ENCODE measurements at places on chromosomes 11 and 22.
A peak's percentile ranks its signal among the peaks of the same experiment; 100 is the strongest.

DNA sequence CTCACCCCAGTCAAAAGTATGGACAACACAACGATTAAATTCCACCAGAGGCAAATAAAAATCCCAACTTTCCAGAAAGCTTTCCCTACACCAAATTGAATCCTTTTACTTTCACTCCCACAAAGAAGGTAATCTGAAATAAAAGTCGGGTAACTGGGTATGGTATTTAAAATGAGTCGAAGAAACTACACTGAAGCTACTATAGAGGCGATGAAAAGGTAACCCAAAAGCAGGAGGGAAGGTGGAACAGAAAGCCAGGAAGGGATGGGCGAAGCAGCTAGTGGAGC lies 1.1 kb downstream of the PICALM start:
- no peaks in the 10 kb centered on the region for H3K36me3 ChIP-seq
- H3K27me3 ChIP-seq = no peaks in the 10 kb centered on the region
- no peaks in the 10 kb centered on the region for H3K4me1 ChIP-seq
- DNase-seq = no peak

DNA sequence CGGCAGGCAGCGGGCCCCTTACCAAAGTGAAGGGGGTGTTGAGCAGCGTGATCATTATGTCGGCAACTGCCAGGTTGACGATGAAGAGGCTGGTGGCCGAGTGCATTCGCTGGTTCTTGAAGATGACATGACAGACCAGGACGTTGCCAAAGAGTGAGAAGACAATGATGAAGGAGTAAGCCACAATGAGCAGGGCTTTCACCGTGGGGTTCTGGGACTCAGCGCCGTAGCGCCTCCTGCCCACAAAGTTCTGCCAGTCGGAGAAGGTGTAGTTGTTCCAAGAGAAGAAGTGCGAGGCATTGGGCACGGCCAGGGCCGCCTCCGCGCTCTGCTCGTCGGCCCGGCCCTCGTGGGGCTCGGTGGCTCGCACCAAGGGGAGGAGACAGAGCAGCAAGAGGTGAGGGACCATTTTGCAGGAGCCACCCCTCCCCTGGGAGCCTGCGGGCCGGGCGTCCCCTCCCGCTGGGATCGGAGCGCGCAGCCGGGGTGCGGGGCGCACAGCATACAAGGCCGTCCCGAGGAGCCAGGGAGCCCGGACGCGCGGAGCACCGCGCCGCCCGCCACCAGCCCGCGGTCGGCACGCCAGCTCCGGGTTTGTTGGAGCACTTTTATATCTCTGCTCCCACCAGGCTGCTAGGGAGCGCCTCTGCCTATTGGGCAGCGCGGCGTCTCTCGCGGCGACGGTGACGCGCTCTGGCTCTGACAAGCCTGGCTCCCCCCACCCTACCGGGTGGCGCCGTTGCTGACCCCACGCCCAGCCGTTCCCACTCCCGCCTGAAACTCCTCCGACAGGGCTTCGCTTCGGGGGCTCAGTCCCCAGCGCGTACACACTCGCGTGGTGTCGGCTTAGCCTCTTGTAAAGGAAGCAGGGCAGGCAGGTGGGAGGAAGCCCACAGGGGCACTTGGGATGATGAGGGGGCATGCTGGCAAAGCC lies at the start of gene GPR83:
Gene GPR83, minus strand, starts transcription at position 581 of the 934 bp plus-strand sequence. Its CDS starts 172 bp downstream, at position 409.
- peaks cover 10% of the 10 kb centered on the region for H3K27me3 ChIP-seq
- no peak within 1 kb of the TSS for H3K27ac ChIP-seq
- no peak within 1 kb of the TSS for H3K4me3 ChIP-seq
- no peak for DNase-seq
- no peaks in the 10 kb centered on the region for H3K36me3 ChIP-seq

DNA sequence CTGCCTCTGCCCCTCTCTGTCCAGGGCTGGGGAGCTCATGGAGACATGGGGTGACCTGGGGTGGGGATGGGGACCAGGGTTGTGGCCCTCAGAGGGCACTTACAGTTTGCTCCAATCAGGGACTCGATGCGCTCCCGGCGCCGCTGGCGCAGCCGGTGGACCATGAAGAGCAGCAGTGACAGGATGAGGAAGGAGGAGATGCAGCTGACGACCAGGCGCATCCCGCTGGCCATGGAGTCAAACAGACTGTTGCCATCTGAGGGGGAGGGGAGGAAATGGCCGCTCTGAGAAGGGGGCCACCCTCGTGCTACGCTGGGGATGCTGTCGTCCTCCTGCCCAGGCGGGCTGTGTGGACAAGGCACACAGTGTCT lies 80.5 kb downstream of the DGCR2 start:
- no peak for DNase-seq
- peaks cover 31% of the 10 kb centered on the region for H3K36me3 ChIP-seq
- H3K27me3 ChIP-seq = no peaks in the 10 kb centered on the region

DNA sequence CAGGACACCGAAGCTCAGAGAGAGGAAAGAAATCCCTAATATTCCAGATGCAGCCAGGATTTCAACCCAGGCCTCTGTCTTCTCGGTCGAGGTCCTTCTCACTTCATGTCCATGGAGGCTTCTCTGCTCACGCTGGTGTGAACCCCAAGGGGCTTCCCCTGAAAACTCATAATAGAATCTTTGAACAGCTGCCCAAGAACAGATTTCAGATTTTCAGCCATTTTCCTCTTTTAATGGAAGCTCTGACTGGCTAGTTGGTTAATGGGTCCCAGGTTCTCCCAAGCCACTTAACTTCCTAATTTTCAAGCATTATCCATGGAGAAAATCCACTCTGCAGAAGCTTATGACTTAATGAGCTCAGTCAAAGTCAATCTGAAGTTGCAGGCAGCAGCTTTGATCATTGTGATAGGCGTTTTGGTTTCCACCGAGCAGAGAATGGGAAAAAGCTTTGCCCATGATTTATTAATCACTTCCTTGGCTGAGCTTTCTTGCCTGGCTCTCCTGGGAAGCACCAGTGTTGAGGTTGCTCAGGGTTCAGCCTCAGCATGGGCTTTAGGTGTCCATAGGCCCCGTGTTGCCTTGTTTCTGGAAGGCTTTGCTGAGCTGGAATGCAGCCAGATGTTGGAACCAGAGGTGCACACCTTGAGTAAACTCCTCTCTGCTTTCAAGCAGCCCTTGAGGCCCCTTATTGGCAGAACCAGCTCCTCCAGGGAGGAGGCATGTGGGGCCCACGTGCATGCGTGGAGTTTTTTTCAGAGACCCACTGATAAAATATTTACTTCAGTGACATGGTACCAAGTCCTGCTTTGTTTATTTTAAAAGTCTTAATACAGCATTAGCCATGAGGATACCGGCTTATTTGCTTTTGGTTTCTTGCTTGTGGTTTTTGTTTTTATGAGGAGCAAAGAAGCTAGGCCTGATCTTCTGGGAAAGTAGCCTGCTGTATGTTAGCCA lies 25.5 kb downstream of the LDLRAD3 start:
- peak; percentile 71 for DNase-seq
- H3K27me3 ChIP-seq = no peaks in the 10 kb centered on the region
- peaks cover 25% of the 10 kb centered on the region for H3K4me1 ChIP-seq
- no peak overlapping the region for H3K4me3 ChIP-seq
- H3K27ac ChIP-seq = peak overlapping the region; percentile 62
- no peaks in the 10 kb centered on the region for H3K36me3 ChIP-seq

- H3K27me3 ChIP-seq = no peaks in the 10 kb centered on the region
- peak overlapping the region; percentile 8 for H3K27ac ChIP-seq
- no peak for DNase-seq
- no peaks in the 10 kb centered on the region for H3K4me1 ChIP-seq
- no peaks in the 10 kb centered on the region for H3K36me3 ChIP-seq
Observed at GRCh38 chr22:29820961-29821290, 17.1 kb downstream of the ASCC2 start.

DNA sequence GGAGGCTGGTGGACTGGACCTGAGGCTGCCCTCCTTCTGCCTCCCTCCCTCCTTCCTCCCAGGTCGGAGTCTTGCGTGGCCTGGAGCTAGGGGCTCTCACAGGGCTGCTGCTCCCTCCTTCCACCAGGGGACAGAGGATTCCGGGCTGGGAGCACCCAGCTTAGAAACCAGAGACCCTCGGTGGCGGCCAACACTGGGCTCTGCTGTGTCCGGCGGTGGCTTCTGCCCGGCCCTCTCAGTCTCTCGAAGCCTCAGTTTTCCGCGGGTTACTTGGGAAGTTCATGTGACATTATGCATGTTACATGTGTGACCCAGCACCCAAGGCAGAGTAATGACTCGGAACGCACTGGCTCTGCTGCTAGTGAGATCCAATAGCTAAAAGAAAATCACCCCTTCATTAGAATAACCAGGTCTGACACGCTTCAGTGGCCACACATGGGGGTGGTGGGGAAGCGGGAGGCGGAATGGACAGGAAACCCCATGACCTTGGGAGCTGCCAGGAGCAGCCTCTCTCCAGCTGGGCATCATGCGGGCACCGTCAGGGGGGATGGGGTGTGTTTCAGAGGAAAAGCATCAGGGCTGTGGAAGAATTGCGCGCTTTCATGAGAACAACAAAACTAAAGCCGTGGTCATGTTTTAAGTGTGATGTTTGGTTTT lies 5.9 kb upstream of the MRGPRG start:
- no peaks in the 10 kb centered on the region for H3K27me3 ChIP-seq
- no peak overlapping the region for H3K27ac ChIP-seq
- DNase-seq = no peak
- H3K4me1 ChIP-seq = no peaks in the 10 kb centered on the region
- H3K4me3 ChIP-seq = no peak overlapping the region
- H3K36me3 ChIP-seq = no peaks in the 10 kb centered on the region
